OCI-LY7 (cell line): ENCODE measurements at places on chromosomes 6 and 20.

- no peak for DNase-seq
These were observed 169.1 kb upstream of the CDYL start for GRCh38 chr6:4606821-4607704.

GRCh38 chr20:22833851-22834250, 201.3 kb upstream of the SSTR4 start:
- no peak for DNase-seq

- no peak for DNase-seq
These were observed 66.7 kb downstream of the ELOVL2 start for GRCh38 chr6:10977231-10977968.

- no peak for DNase-seq
These were observed 120.4 kb upstream of the ZNF184 start for GRCh38 chr6:27593200-27593818.

- no peak for DNase-seq
These were observed 56.2 kb downstream of the AGPAT4 start for GRCh38 chr6:161217628-161218027.

GRCh38 chr6:166977621-166978525, 21.3 kb upstream of the CEP43 start:
- DNase-seq: no peak

DNA sequence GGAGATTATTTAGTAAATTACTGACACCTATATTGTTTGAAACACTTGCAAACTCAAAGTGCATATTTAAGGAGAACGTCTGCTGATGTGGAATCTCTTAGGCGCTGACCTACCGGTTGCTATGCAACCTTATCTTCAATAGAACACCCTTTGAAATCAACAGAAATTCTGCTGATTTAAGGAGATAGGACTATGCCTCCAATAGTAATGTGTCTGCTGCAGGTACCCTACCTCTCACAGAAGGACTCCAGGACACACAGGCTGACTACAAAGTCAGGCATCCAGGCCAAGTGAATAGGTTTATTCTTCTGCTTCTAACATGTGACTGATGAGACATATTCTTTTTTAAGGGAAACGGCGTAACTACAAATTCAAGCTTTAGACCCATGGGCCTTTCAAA, 311.7 kb downstream of the CBLN4 start:
- no peak for DNase-seq

DNA sequence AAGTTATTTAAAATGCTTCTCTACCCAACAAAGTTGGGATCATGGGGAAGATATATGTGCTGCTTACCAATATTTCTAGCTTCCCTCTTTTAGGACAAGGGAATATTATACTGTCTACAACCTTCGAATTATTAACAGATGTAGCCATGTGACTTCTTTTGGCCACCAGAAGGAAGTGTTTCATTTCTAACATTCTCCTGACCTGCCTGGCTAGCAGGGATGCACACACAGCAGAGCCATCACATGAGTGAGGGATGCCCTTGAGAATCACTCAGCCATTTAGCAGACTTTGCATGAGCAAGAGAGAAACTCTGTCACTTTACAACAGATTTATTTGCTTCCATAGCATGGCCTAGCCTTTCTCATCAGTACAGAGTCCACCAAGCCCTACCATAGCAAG, 230.7 kb upstream of the MARCKS start:
- peak; percentile 24 for DNase-seq

- DNase-seq: no peak
These were observed 15.1 kb upstream of the HLA-A start for GRCh38 chr6:29927275-29927569.

- no peak for DNase-seq
These were observed 332.5 kb upstream of the CITED2 start for GRCh38 chr6:139706912-139707311.

- no peak for DNase-seq
These were observed 7.7 kb upstream of the VSX1 start for GRCh38 chr20:25089662-25090061.

DNA sequence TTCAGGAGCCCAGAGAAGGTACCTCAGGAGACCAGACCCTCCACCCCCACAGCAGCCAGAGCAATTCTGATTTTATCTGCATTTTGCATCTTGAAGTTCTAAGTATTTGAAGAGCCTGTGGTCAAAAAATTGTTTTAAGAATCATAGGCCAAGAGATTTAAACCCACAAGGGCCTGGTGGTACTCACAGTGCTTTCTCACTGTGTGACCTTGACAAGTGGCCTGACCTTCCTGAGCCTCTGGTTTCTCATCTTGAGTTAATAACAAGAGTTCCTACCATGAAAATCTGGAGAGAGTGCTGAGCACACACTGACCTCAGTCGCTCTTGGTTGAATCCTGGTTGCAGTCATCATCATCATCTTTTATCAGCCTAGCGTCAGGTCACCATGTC, 45.4 kb upstream of the ID1 start:
- no peak for DNase-seq

DNA sequence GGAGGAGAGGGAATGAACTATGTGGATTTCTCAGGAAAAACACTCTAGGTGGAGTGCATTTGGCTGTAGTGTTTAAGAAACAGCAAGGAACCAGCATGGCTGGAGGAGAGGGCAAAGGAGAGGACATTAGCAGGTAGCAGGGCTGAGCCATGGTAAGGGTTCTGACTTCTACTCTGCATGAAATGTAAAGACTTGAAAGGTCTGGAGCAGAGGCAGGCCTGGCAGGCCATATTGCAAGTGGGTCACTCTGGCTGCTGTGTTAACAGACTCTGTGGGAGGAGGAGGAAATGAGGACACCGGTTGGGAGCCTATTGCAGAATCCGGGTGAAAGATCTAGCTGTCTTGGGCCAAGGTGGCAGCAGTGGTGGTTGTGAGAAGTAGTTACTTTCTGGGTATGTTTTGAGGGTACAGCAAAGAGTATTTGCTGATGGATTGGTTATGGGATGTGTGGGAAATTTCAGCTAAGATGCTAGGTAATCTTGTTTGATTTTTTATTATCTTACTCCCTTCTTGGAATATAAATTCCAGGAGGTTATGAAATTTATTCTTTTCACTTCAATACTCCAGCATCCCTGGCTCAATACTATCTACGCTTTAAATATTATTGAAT, 115.9 kb upstream of the BCLAF1 start:
- DNase-seq: no peak

GRCh38 chr6:63543982-63544381, 28.3 kb upstream of the LOC128125822 start:
- no peak for DNase-seq

- DNase-seq: peak; percentile 79
These were observed 45.3 kb upstream of the PRELID3B start for GRCh38 chr20:59087829-59088433.

DNA sequence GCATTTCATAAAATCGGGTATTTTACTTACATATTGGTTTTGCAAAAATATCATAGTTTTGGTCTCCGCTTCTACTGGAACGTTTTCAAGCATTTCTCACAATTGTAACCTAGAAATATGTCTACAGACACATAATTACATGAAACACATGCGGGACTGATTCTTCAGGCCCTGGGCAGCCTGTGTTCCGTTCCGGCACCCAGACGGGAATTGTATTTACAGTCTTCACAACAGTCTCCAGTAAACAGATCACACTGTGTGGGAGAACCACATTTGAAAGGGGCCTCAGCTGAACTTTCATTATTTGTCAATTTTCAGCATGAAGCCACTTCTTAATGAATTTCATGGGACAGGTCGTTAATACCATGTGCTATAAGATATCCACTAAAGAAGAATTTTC, 196.9 kb downstream of the DST start:
- DNase-seq: no peak

DNA sequence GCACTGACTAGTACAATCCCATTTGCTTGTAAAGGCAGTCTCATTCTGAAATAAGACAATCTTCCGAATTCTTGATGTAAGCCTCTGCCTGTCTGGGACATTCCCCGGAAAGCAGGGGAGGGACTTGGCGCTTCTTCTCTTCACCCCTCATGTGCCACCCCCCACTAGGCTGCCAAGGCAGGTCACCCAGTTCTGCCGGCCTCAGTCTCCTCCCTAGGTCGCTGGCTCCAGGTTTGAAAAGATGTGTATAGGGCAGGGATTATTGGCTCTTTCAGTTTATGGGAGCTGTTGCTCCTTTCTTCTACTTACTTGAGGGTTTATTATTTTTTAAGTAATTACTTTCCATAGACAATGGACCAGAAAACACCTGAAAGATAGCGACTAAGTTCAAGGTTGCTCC, 158.1 kb upstream of the RPS6KA2 start:
- no peak for DNase-seq

GRCh38 chr20:60228255-60228654, 270.0 kb downstream of the CDH26 start:
- no peak for DNase-seq

DNA sequence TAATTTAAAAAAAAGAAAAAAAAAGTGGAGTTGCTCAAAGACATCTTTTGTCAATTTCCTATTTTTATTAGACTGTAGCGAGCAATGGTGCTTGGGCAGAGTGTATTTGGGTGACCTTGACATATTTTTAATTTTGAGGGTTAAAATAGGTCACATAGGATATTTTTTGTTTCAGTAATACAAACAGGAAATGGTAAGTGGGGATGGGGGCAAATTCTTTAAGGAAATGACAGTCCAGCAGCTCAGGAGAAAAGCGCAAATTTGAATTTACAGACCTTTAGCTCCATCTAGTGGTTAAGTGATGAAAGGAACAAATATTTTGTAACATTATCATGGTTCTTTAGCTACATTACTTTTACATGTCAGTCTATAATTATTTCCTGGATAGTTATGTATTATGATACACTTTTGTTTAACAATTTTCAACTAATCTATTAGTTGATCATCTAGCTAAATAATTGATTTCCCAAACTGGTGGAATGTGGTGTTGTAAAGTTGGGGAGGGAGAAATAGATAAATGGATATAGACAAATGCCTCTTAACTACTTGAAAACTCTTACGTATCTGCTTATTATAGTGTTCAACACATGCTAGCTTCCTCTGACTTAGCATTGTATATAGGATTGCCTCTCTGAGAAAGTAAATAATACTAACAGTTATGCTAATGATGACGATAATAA, 10.0 kb downstream of the CITED2 start:
- peak; percentile 82 for DNase-seq

DNA sequence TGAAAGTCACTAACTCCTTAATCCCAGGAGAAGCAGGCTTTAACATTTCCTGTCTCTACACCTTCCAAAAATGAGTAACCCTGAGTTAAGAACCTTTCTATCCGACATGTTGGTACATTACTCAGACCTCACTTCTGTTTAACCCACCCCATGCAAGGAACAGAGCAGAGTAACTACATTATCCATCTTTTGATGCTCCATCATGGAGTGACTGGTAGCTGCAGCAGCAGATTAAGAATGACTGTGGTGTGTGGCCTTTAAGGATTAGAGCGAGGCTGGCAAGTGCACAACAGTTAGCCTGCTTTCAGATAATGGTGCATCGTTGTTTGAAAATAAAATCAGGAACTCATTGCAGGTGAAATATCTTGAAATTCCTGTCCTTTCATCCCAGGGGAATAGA, 2.0 kb downstream of the TRAF3IP2 start:
- DNase-seq: no peak

DNA sequence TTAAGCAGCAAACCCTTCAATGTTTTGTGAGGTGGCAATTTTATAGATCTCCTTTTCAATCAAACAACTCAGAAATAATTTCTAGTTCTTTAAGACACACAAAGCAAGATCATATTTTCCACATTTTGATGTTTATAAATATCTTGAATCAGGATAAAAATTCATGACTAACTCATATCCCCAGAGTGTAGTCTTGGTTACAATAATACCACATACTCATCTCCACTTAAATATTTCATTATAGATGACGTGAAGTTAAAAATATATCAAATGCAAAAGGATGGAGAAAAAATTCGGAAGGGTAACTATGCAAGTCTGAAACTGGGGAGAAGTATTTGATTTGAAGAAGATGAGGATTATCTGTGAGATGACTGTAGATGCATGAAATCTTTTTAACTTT, 59.8 kb upstream of the HIVEP1 start:
- no peak for DNase-seq

DNA sequence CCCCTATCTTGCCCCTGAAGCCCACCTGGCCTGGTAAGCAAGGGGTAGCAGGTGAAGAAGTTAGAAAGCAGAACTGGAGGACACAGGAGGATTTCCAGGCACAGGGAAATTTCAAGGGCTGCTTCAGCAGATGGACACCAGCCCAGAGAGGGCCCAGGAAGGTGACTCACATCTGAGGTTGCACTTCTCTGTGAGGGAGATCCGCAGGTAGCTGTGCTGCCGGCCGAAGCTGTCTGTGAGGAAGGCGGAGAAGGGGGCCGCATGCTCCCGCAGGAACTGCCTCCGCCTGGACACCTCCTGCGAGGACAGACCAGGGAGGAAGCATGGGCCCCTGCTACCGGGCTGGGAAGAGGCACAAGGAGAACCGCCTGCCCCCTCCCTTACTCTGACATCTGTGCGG, 7.1 kb downstream of the MOCS1 start:
- no peak for DNase-seq

GRCh38 chr6:117317261-117317660, 51.9 kb downstream of the VGLL2 start:
- peak; percentile 1 for DNase-seq

DNA sequence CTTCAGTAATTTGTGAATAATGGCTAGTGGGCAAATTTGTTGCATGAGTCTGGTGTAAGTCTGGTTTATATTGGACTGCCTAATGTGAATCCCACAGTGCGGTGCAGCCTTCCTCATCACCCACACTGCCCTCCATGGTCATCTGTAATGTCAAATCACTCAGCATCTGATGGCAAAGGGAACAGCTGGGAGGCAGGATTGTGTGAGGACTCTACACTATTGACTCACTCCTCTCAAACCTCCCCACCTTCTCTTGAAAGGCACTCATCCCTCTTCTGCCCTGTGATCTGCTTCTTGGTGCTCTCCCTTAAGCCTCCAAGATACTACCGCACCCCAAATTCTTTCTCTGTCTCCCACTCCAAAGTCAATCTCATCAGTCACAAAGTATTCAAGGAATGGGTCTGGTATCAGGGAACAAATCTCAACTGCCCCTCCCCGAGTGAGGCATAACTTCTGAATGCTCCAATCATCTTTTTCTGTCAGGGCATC, 146.0 kb upstream of the BEND6 start:
- DNase-seq: no peak

- no peak for DNase-seq
These were observed 10.6 kb downstream of the FKBP5 start for GRCh38 chr6:35678021-35678654.

- no peak for DNase-seq
These were observed 14.3 kb downstream of the PHACTR2 start for GRCh38 chr6:143691900-143692636.

DNA sequence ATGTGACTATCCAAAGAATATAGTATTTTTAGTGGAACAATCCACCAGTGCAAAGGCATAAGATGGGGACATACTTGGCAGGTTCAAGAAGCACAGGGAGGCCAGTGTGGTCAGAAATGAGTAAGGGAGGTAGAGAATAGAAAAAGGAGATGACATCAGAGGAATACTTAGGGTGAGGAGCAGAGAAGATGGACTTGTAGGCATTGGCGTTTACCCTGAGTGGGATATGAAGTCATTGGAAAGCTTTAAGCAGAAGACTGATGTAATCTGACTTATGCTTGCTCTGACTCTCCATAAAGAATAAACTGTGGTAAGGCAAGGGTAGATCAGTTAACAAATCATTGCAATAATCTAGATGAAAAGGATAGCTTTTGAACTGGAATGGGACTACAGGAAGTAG, 228.7 kb downstream of the GJA1 start:
- no peak for DNase-seq
